Activated CD4-positive, alpha-beta T cell treated with anti-CD3 and anti-CD28 coated beads, Interleukin-2, amount 10 ng/mL, durations not matched to agents 7 days and 5 days (primary cell): ENCODE measurements at places on chromosomes 11 and 22. TPM values are rescaled to one million over a fixed set of nuclear protein-coding genes. Genes with fewer than 3 reads are reported as not detected.

GRCh38 chr11:9459667-9460321, 1.0 kb upstream of the ZNF143 start:
- peak; percentile 41 for DNase-seq

Gene C11orf86
- not detected for total RNA-seq

DNA sequence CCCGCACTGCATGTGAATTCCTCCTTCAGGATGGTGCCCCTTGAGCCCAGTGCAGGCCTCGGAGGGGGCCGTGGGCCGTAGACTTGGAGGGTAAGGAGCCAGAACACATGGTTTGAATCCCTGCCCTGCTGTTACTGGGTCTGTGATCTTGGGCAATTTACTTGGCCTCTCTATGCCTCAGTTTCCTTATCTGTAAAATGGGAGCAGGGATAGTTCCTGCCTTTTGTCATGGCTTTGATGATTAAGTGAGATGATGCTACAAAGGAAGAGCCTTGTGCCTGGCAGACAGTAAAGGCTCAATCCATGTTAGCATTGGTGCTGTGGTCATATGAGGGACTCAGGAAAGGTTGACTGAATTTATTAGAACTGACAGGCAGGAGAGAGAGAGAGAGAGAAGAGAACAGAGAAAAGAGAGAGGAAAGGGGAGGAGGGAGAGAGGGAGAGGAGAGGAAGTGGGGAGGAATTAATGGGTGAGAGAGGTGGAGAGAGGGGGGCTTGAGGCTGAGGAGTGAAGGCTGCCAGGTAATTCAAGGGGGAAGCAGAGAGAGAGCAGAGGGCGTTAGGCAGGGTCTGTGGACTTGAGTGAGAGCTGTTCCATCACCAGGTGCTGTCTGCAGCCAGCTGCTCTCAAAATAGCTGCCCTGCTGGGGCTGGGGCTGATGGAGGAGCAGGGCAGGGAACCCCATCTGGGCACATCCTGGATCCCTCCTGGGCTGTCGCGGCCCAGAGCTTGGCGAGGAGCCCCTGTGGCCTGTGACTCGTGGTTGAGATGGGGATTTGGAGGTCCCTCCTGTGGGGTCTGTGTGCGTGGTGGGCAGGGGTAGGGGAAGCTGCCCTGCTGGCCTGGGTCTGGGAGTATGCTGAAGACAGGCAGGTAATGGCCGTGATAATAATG, 44.1 kb downstream of the MCM5 start:
- no peak for DNase-seq

Gene TP53I11
- 1.4 TPM for total RNA-seq

Gene FBLN1
- total RNA-seq = not detected

Gene CHRNA10
- 3.1 TPM for total RNA-seq

GRCh38 chr11:520428-521176, 13.6 kb upstream of the RNH1 start:
- DNase-seq = peak; percentile 22

DNA sequence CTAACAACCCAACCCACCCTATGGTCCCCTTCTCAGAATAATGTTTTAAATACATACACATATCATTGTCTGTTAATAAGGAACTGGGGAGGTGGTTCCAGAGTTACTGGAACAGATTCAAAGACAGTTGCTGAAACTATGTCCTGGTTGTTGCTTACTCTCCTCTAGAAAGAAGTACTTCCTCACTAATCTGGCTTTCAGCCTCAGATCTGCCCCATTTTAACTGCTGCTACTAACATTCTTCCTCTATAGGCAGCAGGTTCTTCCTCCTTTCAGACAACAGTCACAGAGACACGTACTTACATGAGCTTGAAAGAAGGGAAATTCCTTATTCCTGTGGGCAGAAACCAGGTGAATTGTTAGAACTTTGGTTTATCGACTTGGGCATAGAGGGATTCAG, 8.1 kb upstream of the NEU3 start:
- no peak for DNase-seq

- DNase-seq = no peak
These were observed 497 bp upstream of the SYT12 start for GRCh38 chr11:67022341-67022933.

GRCh38 chr11:12397931-12398334, 20.6 kb downstream of the PARVA start:
- no peak for DNase-seq

- DNase-seq = no peak
These were observed 113.1 kb downstream of the BLID start for GRCh38 chr11:122002926-122003325.

DNA sequence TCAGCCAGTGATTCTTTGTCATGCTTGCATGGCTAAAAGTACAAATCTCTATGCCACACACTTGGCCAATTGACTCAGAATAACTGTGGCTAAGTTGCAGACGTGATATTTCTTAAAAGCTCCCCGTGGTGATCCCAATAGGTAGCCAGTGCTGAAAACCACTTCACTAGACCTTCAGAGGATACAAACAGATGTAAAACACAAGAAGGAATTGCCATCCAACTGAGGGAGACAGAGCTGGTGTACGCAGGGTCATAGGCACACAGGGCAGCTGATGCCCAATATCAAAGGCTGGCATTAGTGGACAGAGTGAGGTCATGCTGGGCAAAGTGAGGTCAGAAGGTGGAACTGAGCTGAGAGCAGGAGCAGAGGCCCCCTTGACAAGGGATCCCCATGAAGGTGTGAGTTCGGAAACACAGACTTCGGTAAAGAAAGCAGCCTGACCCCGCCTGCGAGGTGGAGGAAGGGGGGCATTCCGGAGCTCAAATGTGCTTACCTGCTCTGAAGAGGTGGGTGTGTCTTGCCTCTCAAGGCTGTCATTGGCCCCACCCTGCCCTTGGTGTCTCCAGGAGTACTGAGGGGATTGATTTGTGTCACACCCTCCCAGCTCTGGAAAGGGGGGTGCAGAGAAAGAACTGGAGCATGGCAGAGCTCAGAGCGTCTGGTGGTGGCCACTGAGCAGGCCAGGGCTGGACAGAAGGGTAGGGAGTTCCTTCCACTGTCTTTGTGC, 344.9 kb upstream of the B3GAT1 start:
- DNase-seq = no peak

- no peak for DNase-seq
These were observed 5.2 kb downstream of the ALG12 start for GRCh38 chr22:49913026-49913425.

Gene C11orf16
- total RNA-seq = not detected

Gene MMP7
- not detected for total RNA-seq

DNA sequence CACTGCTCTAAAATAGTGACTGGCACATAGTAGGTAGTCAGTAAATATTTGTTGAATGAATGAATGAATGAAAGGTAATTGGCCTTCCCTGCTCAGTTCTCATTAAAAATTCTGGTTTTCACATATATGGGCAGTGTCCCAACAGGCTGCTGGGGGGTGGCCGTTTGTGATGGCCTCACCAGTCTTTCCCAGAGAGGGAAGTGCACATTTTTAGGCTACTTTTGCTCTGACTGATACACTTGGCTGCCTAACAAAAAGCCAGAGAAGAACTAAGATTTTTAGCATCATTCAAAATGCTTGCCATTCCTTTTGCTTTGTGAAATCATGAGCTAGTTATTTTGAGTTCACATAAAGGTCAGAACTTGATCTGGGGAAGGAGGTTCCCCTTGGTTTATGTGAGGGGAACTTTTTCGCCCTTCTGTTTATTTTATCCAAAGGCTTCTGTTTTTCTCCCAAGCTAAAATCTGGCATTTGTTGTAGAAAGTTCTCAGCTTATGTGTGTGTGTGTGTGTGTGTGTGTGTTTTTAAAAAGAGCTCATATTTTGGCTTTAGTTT, 83.1 kb downstream of the PTPRJ start:
- no peak for DNase-seq

DNA sequence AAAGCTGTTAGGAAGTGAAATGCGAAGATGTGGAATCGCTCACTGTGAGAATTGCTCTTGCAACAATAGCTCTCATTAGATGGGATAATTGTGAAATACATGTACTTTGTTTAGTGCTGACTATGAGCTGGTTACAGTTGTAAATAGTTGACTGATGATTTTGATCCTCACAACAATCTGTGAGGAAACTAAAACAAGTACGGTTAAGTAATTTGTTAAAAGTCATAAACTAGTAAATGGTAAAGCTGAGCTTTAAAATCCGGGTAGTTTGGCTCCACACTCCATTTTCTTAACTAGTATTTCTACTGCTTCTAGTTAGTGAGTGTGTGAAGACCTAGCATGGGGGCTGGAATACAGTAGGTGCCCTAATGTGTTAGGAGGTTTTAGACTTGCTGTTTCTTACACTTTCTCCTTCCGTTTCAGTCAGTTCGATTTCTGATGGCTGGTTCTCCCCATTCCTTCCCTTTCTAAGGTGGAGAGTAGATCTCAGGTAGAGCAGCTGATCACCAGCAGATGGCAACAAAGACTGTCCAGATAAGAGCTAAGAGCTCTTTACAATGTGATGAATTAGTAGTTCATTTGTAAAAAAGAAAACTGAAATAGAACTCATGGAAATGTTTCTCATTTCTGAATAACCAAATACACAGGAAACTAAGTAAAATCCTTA, 16.3 kb upstream of the CYP2R1 start:
- peak; percentile 60 for DNase-seq
